ENCODE measurements at places on chromosomes 12 and 14.

- DNase-seq = no peak
Measured at GRCh38 chr12:25186038-25186787, 8.7 kb downstream of the DNAI7 start.

DNA sequence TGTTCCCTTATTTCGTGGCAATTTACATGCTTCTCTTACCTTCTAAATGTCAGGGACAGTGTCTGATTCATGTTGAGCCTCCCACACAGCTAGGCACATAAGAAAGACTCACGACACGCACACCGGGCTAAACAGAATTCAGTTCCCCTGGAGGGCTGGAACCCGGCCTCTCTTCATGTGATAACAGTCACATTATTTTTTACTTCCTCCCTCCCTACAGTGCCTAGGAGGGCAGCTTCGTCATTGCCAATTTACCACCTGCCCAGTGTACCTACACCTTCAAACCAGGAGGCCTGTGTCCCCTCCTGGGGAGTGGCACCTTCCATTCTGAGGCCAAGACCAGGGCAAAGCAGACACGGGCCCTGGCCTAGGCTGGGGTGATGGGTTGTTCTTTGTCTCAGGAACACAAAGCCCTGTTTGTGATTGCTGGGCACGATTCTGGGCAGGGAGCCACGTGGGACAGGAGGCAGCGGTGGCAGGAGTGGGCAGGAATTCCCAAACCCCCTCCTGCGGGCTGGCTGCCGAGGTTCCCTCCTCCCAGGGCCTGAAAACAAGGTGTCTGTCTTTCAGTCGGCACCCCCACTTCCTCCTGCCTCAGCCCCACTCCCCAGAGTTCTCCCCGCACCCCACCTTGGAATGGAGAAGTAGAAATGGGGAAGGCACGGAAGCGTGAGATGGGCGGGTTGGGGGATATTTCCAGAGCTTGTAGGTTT lies 6.8 kb upstream of the RASAL1 start:
- no peak for DNase-seq

DNA sequence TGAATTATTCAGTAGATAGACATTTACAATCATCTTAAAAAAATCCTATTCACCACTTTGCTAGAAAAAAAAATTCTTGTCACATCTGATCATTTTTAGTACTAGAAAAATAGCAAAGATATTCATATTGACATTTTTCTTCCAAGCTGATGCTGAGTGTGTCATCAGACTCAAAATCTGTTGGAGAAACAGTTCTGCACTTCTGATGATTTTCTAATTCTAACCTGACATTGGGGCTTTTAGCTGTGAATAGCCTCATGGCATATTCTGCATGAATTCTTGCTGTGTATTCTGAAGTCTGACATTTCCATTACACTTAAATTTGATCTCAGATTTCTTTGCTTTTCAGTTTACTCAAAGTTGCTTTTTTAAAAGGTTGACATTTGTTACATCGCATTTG lies 150.1 kb downstream of the PIK3C2G start:
- DNase-seq = no peak

- no peak for DNase-seq
Measured at GRCh38 chr14:75126121-75126544, 715 bp downstream of the NEK9 start.
